ENCODE measurements at places on chromosomes 6 and 20.

DNA sequence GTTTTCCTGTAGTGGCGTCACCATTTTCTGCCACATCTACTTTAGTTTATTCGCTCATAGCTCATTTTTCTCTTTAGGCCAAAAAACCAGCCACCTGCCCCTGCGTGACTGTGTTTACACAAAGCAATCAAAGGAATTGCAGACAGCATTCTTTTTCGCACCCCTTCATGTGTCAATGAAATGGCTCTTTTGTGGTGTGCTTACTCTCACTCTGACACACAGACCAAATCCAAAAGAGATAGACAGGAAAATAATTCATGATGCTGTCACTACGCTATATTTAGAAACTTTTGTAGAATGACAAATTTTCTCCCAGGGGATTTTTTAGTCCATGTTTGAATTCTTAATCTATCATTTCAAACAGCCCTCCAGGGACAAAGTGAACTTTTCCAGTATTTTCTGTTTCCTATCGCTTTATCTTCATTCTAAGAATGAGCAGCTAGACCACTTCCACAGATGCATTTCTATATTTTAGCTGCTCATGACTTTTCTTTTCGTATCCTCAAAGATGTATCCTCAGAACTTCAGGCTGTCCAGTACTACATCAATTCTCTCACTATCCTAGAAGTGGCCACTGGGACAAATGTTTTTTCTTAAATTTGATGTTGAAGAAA lies 37.9 kb upstream of the KHDRBS2 start:
- DNase-seq = no peak

GRCh38 chr6:36285187-36285671 lies 15.4 kb downstream of the PNPLA1 start:
- DNase-seq = no peak

DNA sequence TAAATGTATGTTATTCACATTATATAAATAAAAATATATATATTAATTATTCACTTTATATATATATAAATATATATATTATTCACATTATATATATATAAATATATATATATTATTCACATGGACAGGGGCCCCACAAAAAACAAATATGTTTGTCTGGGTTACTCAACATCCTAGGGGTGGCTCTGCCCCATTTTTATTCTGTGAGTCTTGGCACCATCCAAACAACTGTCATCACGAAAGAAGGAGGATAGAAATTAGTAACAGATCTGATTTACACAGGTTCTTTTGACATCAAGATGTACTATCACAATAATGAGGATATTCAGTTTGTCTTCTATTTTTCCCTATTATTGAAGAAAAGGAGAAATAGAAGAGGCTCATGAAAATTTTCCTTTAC lies 187.3 kb downstream of the GPX5 start:
- no peak for DNase-seq

- no peak for DNase-seq
Measured at GRCh38 chr6:166558156-166559005, 28.1 kb downstream of the RAMACL start.

- DNase-seq = no peak
Measured at GRCh38 chr6:119540417-119540816, 190.9 kb upstream of the MAN1A1 start.

DNA sequence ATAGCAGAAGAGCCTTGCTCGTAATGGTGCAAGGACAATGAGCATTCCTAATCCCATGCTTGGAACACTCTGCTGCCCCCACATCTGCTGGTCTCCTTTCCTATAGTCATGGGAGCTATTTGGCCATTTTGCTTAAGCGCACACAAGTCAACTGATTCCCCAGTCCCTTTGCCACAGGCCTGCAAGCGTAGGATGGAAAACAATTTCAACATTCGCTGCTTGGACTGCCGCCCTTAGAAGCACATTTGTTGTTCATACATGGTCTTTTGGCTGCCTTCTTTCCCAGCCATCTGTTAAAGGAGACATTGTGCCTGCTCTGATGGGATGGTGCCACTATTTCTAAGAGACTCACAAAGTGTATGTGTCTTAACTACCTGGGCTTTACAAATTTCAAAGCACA lies 96.9 kb downstream of the RFX6 start:
- DNase-seq = no peak

- no peak for DNase-seq
Measured at GRCh38 chr6:139790527-139790926, 416.1 kb upstream of the CITED2 start.

- peak; percentile 48 for DNase-seq
Measured at GRCh38 chr6:148747471-148748165, 788 bp downstream of the UST start.

DNA sequence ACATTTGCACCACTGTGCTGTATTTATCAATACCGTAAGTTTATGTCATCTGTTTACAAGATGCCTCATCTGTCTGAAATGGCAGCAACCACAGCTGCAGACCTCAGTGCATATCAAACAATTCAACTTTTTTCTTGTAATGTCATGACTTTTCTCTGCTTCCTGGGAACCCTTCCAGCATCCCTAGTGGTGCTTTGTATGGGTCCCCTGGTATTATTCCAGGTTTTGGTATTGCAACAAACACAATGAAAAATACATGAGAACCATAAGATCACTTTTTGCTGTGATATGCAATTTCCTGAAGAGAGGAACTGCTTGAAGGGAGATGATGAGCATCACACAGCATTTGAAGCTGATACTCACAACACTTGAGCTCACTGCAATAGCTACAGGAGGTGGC lies 12.0 kb upstream of the TXNDC5 start:
- DNase-seq = no peak

- no peak for DNase-seq
Measured at GRCh38 chr20:36881331-36881730, 5.4 kb downstream of the TLDC2 start.

DNA sequence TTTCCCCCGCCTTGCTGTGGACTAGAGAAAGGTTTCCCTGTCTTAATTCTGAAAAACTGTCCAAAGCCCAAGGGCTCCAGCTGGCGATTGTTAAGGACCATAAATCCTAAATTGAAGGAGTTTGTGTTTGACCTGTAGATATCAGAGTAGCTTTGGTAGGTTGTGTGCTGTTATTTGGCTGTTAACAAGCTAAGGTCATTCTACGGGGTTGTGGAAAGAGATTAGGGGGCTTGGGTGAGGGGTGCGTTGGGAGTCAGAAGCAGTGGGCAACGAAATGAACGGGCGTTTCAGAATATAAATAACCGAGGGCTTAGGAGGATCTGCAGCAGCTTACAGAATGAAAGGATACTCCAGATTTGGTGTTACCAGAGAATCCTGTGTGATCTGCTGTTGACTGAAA lies 32.6 kb upstream of the BTN3A2 start:
- no peak for DNase-seq

GRCh38 chr20:61890210-61890609 lies 175.5 kb downstream of the TAF4 start:
- no peak for DNase-seq

- DNase-seq = no peak
Measured at GRCh38 chr6:136405420-136406029, 115.9 kb upstream of the BCLAF1 start.

DNA sequence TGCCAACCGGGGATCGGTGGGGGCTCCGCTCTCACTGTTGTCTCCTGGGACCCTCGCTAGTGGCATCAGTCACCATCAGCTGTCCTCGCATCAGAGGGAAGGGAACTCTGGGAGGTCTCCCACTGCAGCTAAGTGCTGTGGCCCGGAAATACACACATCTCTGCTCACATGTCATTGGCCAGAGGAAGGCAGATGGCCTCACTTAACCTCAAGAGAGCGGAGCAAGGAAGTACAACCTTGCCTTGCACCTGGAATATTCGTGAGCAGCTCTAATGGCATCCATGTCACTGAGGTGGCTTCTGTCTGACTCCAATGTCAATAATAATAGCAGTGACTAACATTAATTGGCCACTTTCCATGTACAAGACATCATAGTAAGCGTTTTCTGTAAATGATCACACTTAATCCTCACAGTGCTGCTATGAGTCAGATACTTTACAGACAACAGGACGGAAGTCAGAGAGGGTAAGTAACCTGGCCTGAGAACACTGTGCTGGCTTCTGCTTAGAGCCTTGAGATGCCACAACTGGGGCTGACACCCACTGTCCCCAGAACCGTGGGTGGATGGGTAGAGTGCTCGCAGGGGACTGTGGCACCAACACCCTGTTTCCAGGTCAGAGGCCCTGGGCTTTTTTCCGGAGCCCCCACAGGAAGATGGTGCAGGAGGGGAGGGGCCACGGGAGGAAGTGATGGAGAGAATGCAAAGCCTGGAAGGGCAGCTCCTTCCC lies 6.0 kb downstream of the LHFPL5 start:
- no peak for DNase-seq

DNA sequence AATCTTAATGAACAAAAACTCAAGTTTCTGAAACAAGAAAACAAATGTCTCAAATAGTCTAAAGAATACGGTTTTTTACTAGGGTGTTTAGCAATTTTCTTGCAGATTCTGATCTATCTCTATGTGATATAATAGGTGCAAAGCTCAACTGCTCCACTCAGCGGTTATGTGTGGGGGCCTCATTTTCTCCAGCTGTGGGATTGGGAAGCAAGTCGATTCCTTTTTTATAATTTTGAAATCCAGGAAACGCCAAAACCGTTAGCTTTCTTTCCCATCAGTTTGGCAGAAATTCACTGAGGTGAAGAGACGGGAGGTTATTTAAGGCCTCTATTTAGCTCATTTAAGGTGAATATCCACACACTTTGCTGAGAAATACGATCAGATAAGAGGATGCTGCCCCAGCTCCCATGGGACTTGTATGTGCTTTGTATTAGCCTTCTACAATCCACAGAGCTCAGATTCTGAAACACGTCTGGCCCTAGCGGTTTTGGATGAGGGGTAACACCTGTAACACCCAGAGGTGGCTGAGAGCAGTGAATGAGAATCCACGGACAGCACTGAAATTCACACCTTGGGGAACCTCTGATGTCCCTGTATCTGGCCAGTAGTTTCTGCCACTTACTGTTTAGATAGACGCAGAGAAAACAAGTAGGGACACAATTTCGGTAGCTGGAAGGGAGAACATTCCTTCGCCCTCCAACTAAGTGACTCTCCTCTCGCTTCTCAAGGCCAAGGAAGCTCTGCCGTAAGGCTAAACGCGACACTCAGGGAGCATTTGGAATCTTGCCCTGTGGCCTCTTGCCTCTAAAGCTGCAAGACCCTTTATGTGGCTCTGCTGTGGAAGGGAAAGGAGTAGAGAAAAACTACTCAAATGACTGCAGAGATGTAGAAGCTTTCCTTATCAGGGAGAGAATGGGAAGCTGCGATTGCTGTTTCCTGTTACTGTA lies 6.5 kb upstream of the BCAS4 start:
- DNase-seq = no peak

DNA sequence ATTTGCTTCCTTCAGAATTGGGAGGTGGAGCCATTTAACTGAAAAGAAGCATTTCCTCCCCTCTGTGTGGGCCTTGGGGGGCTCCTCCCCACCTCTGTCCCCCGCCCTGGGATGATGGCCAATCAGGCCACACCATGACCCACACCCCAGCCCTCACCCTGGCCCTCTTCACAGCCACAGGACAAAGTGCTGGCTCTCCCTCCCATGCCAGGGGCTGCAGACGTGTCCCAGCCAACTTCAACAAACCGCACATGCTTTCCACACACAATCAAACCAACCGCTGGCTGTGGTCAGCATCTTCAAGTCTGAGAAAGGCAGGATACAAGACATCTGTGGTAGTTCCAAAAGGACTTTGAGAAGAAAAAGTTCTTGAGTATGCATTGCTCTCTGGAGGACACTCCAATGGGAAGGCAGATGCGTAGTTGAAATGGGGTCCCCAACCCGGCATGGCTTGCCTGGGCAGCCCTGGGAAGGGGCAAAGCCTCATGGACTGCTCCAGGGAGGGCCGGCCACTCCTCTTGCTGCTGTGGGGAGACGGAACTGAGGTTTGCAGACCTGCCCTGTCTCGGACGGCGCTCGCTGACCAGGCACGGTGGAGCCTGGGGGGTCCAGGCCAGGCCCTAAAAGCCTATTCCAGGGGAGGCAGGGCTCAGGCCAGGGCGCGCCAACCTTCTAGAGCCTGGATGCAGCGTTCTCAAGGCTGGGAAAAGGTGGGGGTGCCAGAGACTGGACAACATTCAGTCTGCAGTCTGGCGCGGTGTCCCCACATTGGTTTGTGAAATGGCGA lies 12.2 kb downstream of the TTLL2 start:
- no peak for DNase-seq

- no peak for DNase-seq
Measured at GRCh38 chr20:57987659-57988058, 240.8 kb downstream of the ANKRD60 start.

DNA sequence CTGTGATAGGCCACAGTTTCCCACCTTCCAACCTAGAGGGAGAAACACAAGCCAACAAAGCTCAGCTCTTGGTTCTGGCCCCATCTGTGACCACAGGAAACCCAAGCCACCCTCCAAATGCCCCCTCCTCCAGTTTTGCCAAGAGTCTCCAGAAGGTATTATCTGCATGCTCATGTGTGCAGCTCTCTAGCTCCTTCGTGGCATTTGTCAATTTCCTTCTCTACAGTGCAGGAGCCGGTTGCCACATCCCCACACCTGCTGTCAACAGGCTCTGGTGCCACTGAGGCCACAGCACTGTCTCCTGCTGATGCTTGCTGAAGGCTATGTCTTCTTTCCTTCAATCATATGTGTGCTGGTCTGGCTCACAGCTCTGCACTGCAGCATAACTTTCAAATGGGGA lies 177.2 kb downstream of the CLIC5 start:
- DNase-seq = no peak

DNA sequence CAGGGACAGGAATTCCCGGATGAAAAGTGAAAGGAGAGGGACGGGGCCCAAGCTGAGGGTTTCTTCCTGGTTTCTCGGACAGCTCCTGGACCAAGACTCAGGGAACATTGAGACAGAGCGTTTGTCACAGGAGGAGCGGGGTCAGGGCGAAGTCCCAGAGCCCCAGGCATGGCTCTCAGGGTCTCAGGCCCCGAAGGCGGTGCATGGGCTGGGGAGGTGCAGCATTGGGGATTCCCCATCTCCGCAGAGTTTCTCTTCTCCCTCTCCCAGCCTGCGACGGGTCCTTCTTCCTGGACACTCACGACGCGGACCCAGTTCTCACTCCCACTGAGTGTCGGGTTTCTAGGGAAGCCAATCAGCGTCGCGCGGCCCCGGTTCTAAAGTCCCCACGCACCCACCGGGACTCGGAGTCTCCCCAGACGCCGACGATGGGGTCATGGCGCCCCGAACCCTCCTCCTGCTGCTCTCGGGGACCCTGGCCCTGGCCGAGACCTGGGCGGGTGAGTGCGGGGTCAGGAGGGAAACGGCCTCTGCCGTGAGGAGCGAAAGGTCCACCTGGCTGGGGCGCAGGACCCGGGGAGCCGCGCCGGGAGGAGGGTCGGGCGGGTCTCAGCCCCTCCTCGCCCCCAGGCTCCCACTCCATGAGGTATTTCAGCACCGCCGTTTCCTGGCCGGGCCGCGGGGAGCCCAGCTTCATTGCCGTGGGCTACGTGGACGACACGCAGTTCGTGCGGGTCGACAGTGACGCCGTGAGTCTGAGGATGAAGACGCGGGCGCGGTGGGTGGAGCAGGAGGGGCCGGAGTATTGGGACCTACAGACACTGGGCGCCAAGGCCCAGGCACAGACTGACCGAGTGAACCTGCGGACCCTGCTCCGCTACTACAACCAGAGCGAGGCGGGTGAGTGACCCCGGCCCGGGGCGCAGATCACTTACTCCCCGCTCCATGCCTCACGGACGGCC lies 54.6 kb upstream of the POLR1H start:
- DNase-seq = peak; percentile 9

Measured in activated T-helper 9 cell treated with anti-CD3 and anti-CD28 coated beads, Interleukin-2, amount 50 U/mL, for 16 hours (primary cell).